ENCODE measurements at places on chromosomes 5 and 9. TPM values are rescaled to one million over a fixed set of nuclear protein-coding genes. Genes with fewer than 3 reads are reported as not detected.
A peak's percentile ranks its signal among the peaks of the same experiment; 100 is the strongest.

Gene SPINK6
- not detected for total RNA-seq

Gene NELFB
- 54.3 TPM for total RNA-seq

Gene TNFSF15
- 0.23 TPM for total RNA-seq

Gene GCNT4
- total RNA-seq = 2.1 TPM

Gene OGN
- total RNA-seq = not detected

Gene MYOZ3
- total RNA-seq = 0.11 TPM

Gene C5orf52
- total RNA-seq = not detected

- peak overlapping the region; percentile 5 for H3K27ac ChIP-seq
- H3K27me3 ChIP-seq = no peaks in the 10 kb centered on the region
- no peak overlapping the region for H3K4me3 ChIP-seq
- peaks cover 47% of the 10 kb centered on the region for H3K36me3 ChIP-seq
- DNase-seq = no peak
- peaks cover 69% of the 10 kb centered on the region for H3K4me1 ChIP-seq
Observed at GRCh38 chr5:98916540-98916939, 12.3 kb downstream of the CHD1 start.

DNA sequence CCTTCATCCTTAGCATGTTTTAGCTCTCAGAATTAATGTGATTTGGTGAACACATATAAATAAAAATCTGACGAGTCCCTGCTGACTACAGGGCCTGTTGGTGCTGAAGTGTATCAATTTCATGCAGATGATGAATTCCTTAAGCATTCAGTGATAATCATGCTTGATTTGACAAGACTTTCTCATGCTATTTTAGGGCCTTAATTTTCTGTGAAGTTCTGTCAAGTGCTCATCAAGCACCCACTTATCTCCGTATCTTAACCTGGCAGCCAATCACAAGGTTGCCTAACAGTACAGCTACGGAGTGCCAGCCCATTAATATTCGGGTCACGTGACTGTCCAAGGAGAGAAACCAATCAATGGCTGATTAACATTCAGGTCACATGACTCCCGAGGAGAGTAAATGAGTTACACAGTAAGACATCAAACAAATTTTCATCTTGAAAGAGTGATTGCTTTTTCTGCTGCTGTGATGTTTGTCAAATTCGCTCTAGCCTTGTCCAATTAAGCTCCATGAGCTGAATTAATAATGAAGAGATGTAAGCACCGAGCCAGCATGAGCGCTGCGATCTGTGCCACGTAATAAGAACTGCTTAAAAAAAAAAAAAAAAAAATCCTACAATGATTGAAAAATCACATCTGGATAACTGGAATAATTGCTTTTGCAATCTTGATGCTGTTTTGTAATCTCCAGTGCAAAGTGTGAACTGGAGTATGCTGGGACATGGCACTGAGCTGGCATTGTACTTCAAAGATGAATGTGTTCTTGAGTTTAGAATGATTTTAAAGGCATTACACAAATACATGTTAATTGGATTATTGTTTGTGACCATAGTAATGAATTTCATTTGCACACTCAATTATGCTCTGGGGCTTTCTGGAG, 104.3 kb upstream of the SPATA31D4 start:
- H3K27ac ChIP-seq = no peak overlapping the region
- no peaks in the 10 kb centered on the region for H3K27me3 ChIP-seq
- H3K4me3 ChIP-seq = no peak overlapping the region
- no peak for DNase-seq
- no peaks in the 10 kb centered on the region for H3K4me1 ChIP-seq
- no peaks in the 10 kb centered on the region for H3K36me3 ChIP-seq

- H3K4me3 ChIP-seq = no peak overlapping the region
- H3K36me3 ChIP-seq = no peaks in the 10 kb centered on the region
- DNase-seq = no peak
- H3K4me1 ChIP-seq = no peaks in the 10 kb centered on the region
- no peak overlapping the region for H3K27ac ChIP-seq
- H3K27me3 ChIP-seq = peaks cover 10% of the 10 kb centered on the region
Observed at GRCh38 chr9:98412101-98412842, 156.8 kb upstream of the TBC1D2 start.

- peak overlapping the region; percentile 95 for H3K27ac ChIP-seq
- peaks cover 32% of the 10 kb centered on the region for H3K4me1 ChIP-seq
Observed at GRCh38 chr9:125125523-125125922, 17.8 kb downstream of the SCAI start.

GRCh38 chr5:174668349-174668748, 56.0 kb upstream of the MSX2 start:
- H3K36me3 ChIP-seq = no peaks in the 10 kb centered on the region
- no peak for DNase-seq
- H3K27ac ChIP-seq = no peak overlapping the region
- H3K27me3 ChIP-seq = peaks cover 1% of the 10 kb centered on the region

DNA sequence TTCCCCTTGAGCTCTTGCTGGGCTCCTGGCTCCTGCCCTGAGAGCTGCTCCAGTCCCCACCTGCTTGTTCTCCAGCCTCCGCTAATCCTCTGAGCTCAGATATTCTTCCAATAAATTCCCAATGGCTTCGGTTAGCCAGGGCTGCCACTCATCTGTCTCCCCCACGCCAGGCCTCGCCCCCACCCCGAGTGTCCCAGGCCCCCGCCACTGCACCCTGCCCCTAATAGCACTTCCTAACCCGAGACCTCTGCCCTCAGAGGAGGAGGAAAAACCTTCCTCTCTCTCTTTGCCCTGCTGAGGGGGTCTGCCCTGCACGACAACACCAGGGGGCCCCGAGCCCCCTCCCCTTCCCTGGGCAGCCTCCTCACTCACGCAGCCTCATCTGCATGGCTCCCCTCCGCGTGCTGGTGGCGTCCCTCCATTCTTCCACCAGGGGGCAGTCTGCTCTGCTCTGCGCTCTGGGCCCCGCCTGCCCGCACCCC, 5.4 kb upstream of the LCN15 start:
- H3K27me3 ChIP-seq = peaks cover 9% of the 10 kb centered on the region
- H3K4me1 ChIP-seq = peaks cover 13% of the 10 kb centered on the region
- no peak overlapping the region for H3K4me3 ChIP-seq
- H3K27ac ChIP-seq = no peak overlapping the region

DNA sequence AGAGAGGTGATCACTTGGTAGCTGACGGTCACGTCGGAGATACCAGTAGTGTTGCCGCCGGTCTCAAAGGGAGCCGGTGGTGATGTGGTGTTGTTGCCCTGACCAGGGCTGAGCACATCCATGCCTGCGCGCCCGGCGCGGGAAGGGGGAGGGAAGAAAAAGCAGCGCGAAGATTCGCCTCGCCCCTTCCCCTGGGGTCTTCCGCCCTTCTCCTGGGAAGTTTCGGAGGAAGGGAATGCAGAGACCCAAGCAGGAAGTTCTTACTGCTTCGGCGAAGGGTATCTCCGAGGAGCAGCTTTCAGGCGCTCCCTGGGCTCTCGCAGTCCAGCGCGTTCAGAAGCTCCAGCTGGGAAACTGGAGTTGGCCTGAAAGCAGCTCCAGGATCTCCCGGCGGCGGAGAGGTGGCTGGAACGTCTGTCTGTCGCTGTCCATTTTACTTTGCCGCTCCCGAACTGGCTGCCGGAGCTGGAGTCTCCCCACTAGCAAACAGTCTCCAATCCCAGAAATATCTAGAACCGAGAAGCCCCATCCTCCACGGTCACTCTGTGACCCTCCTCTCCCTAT, 565 bp downstream of the HTR1A start:
- H3K27ac ChIP-seq = no peak overlapping the region
- H3K36me3 ChIP-seq = no peaks in the 10 kb centered on the region
- H3K4me3 ChIP-seq = no peak overlapping the region
- H3K4me1 ChIP-seq = no peaks in the 10 kb centered on the region

DNA sequence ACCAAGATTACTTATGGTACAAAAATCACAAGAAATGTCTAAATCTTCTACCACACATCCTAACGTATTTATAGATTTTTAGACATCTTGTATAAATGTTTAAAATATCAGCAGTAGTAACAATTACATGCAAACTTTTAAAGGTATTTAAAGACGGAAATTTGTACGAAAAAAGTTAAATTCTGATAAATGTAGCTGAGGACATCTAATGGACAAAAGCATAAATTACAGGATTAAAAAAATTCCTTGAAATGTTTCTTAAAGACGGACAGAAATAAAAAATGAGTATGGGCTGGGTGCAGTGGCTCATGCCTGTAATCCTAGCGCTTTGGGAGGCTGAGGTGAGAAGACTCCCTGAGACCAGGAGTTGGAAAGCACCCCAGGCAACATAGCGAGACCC, 15.8 kb downstream of the ERCC8 start:
- no peaks in the 10 kb centered on the region for H3K27me3 ChIP-seq
- H3K4me3 ChIP-seq = no peak overlapping the region
- H3K4me1 ChIP-seq = no peaks in the 10 kb centered on the region
- no peak overlapping the region for H3K27ac ChIP-seq
- H3K36me3 ChIP-seq = peaks cover 10% of the 10 kb centered on the region

- H3K36me3 ChIP-seq = no peaks in the 10 kb centered on the region
- no peak overlapping the region for H3K4me3 ChIP-seq
- no peak for DNase-seq
Observed at GRCh38 chr5:168317521-168318147, 26.2 kb downstream of the WWC1 start.

- no peak overlapping the region for H3K4me3 ChIP-seq
- H3K27me3 ChIP-seq = no peaks in the 10 kb centered on the region
- no peak overlapping the region for H3K27ac ChIP-seq
- peaks cover 4% of the 10 kb centered on the region for H3K36me3 ChIP-seq
- peaks cover 28% of the 10 kb centered on the region for H3K4me1 ChIP-seq
Observed at GRCh38 chr5:154278908-154279307, 88.4 kb downstream of the GALNT10 start.

- no peaks in the 10 kb centered on the region for H3K36me3 ChIP-seq
- H3K27me3 ChIP-seq = peaks cover 9% of the 10 kb centered on the region
- DNase-seq = peak; percentile 22
Observed at GRCh38 chr5:53170746-53171349, 61.3 kb upstream of the MOCS2 start.

GRCh38 chr9:81411961-81412360, 277.4 kb downstream of the TLE1 start:
- H3K27ac ChIP-seq = no peak overlapping the region
- no peaks in the 10 kb centered on the region for H3K36me3 ChIP-seq
- H3K4me3 ChIP-seq = no peak overlapping the region
- DNase-seq = no peak
- H3K27me3 ChIP-seq = no peaks in the 10 kb centered on the region
- no peaks in the 10 kb centered on the region for H3K4me1 ChIP-seq

DNA sequence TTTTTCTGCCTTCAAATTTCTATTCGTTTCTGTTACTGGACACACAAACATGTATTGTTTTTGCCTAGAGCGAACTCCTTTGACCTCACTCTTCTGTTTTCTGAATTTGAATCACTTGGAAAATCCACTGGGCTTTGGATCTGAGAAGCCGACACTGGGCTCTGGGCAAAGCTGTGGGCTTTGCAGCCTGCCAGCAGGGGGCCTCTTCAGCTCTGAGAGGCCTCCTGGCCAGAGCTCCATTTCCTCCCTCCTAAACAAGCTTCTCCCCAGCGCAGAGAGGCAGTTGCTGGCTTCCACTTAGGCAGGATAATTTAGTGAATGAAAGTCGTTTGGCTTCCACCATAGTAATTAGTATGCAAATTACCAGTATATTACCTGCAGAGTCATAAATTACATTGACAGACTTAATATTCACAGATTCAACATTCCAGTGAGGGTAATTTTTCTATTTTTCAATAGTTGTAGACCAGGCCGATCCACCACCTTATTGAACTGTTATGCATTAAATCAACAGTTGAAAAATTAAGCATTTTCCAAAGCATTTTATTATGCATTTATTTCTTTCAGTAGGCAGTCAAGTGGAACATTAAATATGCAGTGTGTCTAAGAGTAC, 104.0 kb upstream of the ZNF366 start:
- H3K27ac ChIP-seq = no peak overlapping the region
- H3K4me3 ChIP-seq = no peak overlapping the region
- DNase-seq = peak; percentile 55
- peaks cover 7% of the 10 kb centered on the region for H3K27me3 ChIP-seq

DNA sequence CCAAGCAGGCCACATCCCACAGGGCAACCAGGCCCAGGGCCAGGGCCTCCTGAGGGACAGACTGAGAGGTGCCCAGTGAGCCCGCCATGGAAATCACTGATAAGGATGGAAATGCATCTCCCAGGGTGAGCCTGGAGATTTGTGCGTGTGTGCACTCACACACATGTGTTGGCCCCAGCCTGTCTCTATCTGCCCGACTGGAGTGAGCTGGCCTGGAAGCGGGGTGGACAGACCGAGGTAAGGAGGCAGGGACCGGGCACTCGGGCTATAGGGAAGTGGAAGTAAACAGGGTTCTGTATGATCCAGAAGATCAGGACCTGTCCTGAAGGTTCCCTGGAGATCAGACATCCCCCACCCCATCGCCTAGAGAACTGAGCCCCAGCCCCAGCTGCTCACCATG, 17.4 kb downstream of the GFI1B start:
- DNase-seq = no peak
- H3K36me3 ChIP-seq = no peaks in the 10 kb centered on the region
- no peak overlapping the region for H3K27ac ChIP-seq
- peaks cover 13% of the 10 kb centered on the region for H3K27me3 ChIP-seq

GRCh38 chr5:33649549-33650482, 209.1 kb downstream of the TARS1 start:
- DNase-seq = no peak
- H3K4me3 ChIP-seq = no peak overlapping the region
- no peaks in the 10 kb centered on the region for H3K27me3 ChIP-seq

GRCh38 chr9:132127888-132128534, 33.8 kb upstream of the NTNG2 start:
- H3K4me3 ChIP-seq = no peak overlapping the region
- H3K27ac ChIP-seq = no peak overlapping the region
- no peak for DNase-seq

GRCh38 chr5:77167063-77167462, 43.4 kb upstream of the PDE8B start:
- peaks cover 9% of the 10 kb centered on the region for H3K27me3 ChIP-seq
- H3K4me1 ChIP-seq = no peaks in the 10 kb centered on the region
- H3K27ac ChIP-seq = no peak overlapping the region
- no peak overlapping the region for H3K4me3 ChIP-seq
- no peak for DNase-seq

DNA sequence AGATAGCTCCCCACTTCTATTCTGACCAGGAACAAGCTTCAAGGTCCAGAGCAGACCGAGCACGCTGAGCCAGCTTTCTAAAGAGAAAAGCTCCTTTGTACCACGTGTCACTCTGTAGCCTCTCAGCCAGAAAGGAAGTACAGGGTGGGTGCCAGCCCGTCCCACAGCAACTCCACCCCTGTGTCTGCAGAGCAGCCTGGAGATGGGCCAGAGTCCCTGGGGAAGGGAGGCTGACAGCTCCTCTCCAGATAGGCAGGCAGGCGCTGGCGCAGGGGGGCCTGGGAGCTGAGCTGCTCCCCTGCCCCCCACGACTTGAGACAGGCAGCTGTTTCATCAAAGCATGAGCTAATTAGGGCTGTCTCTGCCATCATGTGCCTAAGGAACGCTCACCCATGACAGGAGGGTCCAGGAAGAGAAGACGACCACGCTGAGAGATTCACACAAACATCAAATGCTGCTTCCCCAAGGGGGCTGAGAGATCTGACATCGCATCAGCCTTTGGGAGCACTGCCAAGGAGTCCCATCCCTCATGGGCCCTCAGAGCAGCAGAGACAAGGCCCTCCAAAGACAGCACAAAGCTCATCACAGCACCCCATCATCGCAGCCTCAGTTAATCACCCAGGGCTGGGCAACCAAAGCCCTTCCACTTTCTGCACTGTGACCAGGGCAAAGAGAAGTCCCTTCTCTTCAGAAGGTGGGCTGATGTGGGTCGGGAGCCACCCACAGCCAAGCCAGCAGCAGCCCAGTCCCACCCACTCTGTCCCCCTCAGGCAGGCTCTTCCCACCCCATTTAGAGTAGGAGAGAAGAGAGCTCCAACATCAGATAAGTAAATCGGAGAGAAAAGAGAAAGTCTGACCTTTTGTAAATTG, 78.5 kb upstream of the LRRTM2 start:
- peak; percentile 33 for DNase-seq
- H3K27me3 ChIP-seq = no peaks in the 10 kb centered on the region
- H3K27ac ChIP-seq = no peak overlapping the region

Measured in activated CD8-positive, alpha-beta T cell treated with anti-CD3 and anti-CD28 coated beads for 36 hours (primary cell).